LoVo (cell line): ENCODE measurements at places on chromosomes 3 and 15.

DNA sequence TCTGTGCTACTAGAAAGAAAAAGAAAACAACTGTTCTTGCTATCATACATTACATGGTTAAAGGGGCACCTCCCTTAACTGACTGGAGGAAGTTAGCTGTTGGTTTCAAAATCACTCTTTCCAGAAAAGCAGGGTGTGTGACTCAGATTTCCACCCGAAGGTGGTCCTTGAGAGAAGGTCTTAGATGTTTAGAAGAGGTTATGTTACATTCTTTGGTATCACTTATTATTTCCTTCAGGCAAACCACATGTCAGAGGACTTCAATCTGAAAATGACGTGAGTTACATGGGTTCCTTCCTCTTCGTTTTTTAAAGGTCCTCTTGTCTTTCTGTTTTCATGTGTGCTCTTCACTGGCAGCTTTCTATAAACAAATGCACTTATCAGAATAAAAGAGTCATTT, 307.9 kb upstream of the CBLB start:
- DNase-seq = no peak

DNA sequence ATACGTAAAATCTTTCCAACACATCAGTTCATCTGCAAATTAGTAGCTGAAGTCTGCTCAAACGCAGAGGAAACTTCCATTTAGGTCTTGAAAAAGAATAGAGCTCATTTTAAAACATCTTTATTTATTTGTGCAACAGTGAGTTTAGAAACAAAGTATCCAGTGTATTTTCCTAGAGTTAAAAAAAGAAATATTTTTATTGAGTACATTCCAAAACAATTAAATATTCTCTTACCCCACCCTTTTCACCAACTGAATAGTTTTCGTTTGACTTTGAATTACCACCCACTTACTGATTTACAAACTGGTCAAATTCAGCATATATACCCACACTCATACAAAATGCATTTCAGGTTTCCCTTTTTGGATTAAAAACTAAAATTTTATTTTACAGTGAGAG, 104.7 kb downstream of the ZBTB20 start:
- no peak for DNase-seq

GRCh38 chr3:197445896-197446699, 109.7 kb downstream of the BDH1 start:
- no peak for DNase-seq

DNA sequence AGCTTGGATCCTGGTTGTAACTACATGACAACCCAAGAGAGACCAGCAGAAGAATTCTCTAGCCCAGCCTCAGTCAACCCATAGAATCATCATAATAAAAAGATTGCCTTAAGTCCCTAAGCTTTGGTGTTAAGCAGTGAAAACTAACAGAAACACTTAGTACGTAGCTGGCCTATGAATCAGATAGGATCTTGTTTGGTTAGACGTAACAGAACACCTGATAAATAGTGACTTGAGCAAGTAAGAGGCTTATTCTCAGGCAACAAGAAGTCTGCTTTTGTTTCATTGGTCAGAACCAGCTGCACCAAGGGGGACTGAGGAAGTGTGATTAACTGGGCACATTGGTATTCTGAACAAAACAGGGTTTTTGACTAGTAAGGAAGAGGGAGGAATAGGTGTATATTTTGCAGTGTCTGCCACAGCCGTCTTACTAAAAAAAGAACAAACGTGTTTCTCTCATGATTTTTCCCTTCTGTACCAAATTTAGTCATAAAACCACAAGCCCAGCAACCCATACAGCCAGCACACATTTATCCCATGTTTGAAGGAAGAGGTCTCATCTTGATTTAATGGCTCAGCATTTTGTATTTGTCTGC, 53.3 kb upstream of the GLCE start:
- DNase-seq = no peak

GRCh38 chr15:66698318-66698961, 3.6 kb upstream of the SMAD6 start:
- peak; percentile 76 for DNase-seq

DNA sequence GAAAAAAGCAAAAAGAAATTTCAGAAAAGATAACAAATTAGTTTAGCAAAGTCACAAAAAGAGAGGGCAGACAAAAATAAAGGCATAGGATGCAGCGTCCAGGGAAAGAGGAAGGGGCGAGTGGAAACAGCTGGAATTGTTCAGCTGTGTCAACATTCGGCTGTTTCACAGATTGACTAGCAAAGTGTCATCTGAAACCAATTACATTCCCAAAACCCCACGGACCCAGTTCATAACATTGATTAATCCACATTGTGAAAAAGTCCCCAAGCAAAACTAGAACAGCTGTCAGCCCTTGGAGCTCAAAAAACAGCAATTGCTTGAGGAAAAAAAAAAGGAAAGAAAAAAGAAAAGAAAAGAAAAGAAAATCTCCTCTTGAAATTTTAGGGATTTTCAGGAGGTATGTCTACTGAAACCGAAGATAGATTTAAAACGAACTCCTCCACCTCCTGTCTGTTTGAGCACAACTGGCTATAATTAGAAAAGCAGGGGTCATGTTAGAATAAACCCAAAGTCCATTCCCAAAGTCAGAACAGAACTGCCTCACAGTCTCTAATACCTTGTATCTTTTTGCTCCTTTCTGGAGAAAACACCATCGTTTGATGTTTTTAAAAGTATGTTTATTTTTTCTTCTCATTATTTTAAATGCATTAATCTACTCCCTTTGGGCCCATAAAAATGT, 159.6 kb downstream of the RORA start:
- no peak for DNase-seq
